ENCODE measurements at places on chromosomes 12 and 14.

GRCh38 chr14:104431351-104431928 lies 148.1 kb upstream of the C14orf180 start:
- DNase-seq: no peak

DNA sequence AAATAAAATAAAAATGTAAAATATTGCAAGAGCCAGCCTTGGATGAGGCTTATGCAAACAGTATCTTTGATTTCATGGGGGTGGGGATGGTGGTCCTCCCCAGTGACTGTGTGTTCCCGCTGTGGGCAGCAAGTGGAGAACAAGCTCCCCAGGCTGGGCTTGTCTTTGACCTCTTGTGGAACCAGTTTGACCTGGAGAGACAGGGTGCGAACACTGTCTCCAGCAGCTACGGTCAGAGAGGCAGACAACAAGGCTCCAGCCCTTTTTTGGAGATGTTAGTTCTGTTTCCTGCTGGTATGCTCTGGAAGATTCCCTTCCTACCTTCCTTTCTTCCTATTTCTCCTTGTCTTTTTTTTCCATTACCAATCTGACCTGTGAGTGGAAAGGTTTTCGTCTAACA lies 21.8 kb upstream of the WSCD2 start:
- no peak for DNase-seq

DNA sequence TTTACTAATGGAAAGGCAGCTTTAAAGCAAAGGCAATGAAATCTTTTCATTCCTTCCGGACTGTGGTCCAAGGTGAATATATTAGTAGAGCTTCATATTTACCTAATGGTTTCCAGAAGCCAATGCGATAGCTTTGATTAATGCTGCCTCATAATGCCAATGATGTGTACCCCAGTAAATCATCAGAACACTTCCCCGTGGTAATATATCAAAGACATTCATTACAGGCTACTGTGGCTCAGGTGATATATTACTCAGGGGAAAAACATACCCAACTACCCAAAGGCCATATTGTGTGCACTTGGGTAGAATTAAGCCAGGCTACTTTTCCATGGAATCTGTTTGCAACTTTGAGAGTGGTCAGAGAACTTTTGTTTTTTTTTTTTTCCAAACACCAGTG lies 69.4 kb upstream of the DACT1 start:
- DNase-seq: no peak

DNA sequence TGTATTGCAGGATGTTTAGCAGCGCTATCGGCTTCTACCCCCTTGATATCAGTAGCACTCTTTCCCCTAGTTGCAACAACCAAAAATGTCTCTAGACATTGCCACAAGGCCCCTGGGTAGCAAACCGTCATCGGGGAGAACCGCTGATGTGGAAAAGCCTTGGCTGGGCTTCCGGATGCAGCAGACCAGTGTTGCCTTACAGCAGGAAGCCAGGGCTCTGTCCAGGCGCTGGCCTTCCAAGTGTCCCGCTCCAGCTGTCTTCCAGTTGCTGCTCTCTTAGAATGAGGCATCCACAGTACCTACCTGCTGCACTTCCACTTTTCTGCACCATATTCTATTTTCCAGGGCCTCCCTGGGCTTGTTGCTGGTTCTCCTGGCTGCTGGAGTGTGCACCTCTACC lies 22.6 kb upstream of the SLC10A1 start:
- no peak for DNase-seq

DNA sequence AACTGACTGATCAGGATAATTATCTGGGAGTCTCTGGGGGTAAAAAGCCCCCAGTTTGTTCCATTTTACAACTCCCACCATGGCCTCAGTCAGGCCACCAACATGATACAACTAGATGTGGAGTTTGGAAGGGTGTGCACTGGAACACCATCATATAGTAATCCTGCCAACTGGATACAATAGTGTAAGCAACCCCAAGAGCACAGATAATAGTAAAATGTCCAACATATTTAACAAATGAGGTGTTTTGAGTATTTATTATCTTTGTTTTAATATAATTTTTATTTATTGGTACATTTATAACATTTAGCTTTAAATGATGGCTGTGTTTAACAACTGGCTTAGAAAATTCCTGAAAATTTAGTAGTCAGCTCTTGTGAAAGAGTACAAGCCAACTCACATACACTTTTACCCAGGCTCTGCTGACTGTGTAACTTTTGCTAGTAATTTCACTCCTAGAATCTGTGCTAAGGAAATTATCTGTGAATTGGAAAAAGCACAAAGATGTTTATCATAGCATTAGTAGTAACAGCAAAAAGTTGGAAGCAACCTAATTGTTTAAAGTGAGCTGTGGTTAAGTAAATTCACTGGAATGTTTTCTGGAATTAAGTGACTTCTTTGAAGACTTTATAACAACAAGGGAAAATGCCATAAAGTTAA lies 196.8 kb downstream of the RAD51B start:
- DNase-seq: no peak

GRCh38 chr12:2384533-2385351 lies 332.0 kb downstream of the CACNA1C start:
- no peak for DNase-seq

DNA sequence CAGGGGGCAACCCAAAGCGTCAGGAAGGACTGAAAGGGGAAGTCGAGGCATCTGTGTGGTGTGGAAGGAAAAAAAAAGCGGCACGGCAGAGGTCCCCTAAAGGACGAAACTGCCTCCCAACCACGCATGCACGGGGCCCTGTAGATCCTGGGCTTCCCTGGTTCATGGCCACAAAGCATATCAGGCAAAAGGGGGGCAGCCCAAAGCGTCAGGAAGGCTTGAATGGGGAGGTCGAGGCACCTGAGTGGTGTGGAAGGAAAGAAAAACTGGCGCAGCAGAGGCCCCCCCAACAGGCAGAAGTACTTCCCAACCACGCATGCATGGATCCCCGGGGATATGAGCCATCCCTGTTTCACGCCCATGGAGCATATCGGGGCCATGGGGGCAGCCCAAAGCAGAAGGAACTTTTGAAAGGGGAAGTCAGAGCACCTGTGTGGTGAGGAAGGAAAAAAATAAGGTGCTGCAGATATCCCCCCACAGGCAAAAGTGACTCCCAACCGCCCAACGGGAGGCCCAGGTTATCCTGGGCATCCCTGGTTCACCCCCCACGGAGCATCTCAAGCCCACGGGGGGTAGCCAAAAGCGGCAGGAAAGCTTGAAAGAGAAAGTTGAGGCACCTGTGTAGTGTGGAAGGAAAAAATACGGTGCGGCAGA lies 581.2 kb downstream of the ALG10 start:
- no peak for DNase-seq

GRCh38 chr12:52951126-52951525 lies 2.2 kb downstream of the KRT18 start:
- no peak for DNase-seq

- DNase-seq: no peak
Measured at GRCh38 chr14:87492561-87492960, 500.4 kb downstream of the GALC start.

GRCh38 chr14:91363776-91364523 lies 53.7 kb downstream of the CCDC88C start:
- DNase-seq: no peak

- no peak for DNase-seq
Measured at GRCh38 chr14:58313699-58314098, 15.3 kb downstream of the ARID4A start.

- DNase-seq: no peak
Measured at GRCh38 chr14:36012621-36013020, 163.9 kb downstream of the PTCSC3 start.

- DNase-seq: no peak
Measured at GRCh38 chr12:91252341-91252740, 69.7 kb upstream of the DCN start.

All from activated naive CD4-positive, alpha-beta T cell treated with anti-CD3 and anti-CD28 coated beads, Interleukin-2, amount 50 U/mL, for 72 hours (primary cell).